ENCODE measurements at places on chromosomes 3 and 15. TPM values are rescaled to one million over a fixed set of nuclear protein-coding genes. Genes with fewer than 3 reads are reported as not detected.

HCN4 gene
- 0.50 TPM for total RNA-seq

APEH gene
- 143 TPM for total RNA-seq

RTP1 gene
- not detected for total RNA-seq

GOLGA6B gene
- total RNA-seq: not detected

RFX7 gene
- 15.2 TPM for total RNA-seq

MEF2A gene
- total RNA-seq: 82.2 TPM

GABRR3 gene
- total RNA-seq: not detected

UBAP1L gene
- 5.4 TPM for total RNA-seq

CD200 gene
- 16.8 TPM for total RNA-seq

NGLY1 gene
- 32.0 TPM for total RNA-seq

DPP8 gene
- 38.6 TPM for total RNA-seq

TLR9 gene
- total RNA-seq: 0.94 TPM

NLGN1 gene
- 19.4 TPM for total RNA-seq

SLC9C1 gene
- total RNA-seq: 1.2 TPM

CCR3 gene
- not detected for total RNA-seq

CATSPER2 gene
- total RNA-seq: 6.5 TPM

MUSTN1 gene
- 18.6 TPM for total RNA-seq
